ENCODE measurements at places on chromosomes 3 and 15.

DNA sequence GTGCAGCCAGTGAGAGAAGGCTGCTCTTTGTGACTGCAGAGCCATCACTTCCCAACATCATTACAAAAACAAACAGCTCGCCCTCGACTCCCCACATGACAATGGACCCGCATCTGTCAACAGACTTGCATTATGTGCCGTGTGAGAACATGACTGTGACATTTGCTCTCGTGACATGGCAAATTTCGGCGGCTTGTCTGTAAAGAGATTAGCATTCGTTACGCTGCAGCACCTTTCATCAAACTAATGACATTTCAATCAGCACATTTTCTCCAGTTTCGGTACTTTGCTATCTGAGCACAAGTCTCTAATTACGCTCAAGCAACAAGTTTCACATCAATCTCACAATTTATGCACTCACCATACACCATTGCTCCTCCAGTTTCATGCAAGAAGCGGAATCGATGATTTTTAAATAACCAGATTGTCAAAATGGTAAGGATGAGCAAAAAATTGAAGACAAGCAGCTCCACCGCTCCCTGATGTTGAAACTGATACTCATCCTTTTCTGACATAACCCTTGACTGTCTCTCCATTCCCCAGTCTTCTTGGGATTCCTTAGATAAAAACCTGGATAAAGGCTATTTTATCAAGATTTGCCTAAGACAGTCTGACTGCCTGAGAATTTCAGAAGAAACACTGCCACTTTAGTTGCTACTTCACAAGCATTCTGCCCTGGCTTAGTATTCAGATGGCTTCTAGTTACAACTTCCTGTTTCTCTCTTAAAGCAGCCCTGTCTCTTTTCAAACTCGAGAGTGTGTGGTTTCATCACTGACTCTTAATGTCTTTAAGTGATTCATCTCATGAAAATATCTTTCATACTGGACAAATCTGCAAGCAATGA, at the start of gene SLC9A9:
Gene SLC9A9 (minus strand): TSS at position 682 of the 845 bp plus-strand sequence. CDS start 146 bp downstream, at position 536.
- DNase-seq = no peak

GRCh38 chr3:150783920-150784746, 21.2 kb upstream of the SIAH2 start:
- DNase-seq = no peak

DNA sequence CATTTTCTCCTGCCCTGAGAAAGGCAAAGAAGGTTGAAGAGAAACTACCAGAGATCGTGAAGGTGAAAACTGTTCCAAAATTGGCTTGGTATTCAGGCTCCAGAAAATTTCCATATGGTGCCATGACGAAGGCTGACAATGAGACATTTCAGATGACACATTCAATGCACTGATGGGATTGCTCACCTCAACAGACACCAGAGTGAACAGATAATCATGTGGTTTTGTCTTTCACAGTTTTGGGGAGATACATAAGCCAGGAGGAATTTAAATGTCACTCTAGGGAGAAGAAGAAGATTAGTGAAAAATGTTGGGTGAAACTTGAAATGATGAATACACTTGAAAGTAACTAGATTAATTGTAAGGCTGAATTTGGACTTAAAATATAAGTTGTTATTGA, 339.7 kb upstream of the EPHA3 start:
- no peak for DNase-seq

DNA sequence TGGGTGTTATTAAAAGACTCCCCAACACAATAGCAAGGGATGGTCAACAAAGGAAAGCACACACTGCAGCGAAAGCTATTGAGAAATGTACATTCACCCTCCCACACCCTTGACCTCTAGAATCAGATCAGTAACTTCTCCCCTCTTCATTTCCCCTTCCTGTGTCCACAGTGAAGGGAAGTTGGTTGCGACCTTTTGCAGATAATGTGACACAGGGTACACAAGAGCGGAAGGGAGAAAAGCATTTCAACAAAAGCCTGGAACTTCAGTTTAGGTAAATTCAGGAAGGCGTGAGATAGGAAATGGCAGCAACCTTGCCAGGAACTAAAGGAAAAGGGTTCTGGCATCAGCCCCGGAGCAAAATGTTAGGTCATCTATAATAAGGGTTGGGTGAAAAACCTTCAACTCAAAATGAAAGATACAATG, 899.8 kb downstream of the MCTP2 start:
- DNase-seq = no peak

GRCh38 chr15:26738996-26739395, 33.9 kb downstream of the GABRB3 start:
- DNase-seq = no peak

DNA sequence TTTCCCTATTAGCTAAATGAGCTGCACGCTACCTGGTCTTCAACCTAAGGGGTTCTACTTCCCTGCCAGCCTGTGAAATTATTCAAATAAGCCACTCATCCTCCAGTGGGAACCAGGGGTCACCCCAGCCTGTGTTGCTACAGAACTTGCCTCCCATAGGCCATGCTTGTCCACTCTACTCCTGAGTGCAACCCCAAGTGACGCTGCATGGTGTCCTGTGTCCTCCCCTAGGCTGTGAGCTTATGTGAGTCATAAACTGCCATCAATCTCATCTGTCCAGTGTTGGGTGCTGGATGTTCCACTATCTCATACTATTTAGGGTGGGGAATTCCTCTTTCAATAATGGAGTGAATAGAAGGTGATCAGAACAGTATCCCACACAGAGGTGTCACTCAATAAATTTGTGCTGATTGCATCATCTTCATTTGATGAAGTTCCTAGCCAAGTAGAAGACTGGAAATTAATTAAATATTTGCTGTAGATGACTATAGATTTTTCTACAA, 49.8 kb upstream of the SSR3 start:
- DNase-seq = no peak

DNA sequence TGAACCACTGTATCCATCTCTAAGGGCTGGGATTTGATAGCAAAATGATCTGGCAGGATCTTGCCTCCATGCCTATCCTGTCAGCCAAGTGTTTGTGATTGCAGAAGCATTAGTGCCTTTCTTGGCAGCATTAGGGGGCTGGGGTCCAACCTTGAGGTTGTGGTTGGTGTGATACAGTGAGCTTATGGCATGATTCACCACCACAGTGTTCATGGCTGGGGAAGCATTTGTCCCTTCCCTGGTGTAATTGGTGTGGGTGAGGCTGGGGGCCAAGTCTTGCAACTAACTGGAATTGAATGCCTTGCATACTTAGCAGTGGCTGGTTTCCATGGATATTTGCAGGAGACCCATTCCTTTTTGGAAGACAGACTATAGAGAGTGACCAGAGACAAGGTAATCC, 271.0 kb upstream of the TBL1XR1 start:
- no peak for DNase-seq

DNA sequence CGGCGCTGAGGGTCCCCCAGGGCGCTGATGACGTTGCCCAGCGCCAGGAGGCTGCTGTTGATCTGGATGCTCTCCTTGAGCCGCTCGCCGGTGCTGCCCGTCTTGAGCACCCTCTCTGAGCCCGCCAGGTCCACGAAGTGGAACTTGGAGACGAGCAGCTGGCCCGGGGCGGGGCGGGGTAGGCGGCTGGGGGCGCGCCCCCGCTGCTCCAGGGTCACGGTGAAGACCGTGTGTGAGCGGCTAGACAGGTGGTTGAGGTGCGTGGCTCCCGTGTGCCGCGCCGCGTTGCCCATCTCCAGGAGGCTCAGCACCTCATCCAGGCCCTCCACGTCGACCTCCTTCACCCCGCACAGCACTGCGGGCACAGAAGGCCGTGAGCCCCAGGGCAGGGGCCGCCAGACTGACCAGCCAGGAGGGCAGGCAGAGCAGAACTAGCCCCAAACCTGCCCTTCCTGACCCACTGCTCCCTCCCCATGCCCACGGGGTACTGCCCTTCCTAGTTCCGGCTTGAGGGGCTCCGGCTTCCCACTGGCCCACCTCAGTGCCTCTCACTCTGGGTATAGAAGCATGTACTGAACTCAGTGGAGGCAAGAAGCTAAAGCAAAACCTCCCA, 6.1 kb downstream of the KIF7 start:
- DNase-seq = no peak

DNA sequence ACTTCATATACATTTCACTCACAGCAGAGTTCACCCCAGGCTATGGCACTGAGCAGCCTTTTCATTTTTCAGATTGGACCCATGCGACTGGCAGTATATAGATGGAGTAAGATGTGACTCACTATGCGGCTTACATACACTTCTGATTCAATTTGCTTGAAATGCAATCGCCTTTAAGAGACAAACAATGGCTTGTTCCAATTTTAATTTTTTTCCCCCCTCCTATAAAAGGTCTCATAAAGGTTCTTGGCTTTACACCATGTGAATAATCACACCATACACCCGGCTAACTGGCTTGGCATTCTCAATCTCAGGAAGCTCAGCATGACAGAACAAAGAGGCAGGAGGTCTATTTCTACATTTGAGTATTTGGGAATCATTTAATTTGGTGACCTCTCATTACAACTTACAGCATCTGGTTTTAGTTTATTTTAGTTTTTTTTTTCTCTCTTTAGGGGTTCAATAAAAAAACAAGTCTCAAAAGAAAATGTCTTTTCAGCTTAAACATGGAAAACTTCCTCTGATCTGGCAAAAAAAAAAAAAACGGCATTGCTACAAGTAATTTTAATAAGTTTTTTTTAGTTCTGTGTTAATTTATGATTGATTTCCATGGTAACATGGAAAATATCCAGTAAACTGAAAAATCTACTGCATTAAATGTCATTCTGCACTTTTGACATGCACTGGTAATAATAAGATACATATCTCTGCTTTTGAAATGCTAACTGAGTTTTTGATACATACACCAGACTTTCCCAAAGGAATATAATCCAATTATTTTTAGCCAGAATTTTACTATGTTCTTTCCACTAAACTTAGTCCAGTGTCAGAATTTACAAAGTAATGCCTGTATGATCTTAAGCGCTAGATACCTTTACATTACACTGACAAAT, 38.8 kb downstream of the GADL1 start:
- DNase-seq = no peak

DNA sequence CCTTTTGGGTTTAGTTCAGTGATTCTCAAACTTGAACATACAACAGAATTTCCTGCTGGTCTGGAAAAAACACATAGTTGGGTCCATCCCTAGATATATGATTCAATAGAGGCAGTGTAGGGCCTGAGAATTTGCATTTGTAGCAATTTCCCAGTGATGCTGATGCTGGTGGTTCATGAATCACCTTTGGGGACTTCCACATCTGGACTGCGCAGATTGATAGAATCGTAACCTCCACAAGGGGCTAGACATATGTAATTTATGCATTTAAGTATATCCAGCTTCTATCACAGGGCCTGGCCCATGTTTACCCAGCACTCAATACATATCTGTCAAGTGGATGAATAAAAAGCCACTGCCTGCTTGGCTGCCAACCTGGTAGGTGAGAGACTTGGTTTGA, 33.8 kb upstream of the SUCLG2 start:
- no peak for DNase-seq

DNA sequence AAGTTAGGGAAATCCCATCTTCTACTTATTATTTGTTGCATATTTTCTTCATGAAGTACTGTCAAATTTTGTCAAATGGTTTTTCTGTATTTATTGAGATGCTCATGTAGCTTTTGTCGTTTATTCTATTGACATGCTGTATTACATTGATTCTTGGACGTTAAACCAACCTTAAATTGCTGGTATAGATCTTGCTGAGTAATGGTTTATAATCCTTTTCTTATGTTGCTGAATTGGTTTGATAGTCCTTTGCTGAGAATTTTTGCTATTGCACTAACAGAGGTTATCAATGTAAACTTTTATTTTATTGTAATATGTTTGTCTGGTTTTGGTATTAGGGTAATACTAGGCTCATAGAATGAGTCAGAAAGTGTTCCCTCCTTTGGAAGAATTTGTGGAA, 54.3 kb upstream of the COL6A5 start:
- DNase-seq = no peak

GRCh38 chr3:139187154-139187553, 142.5 kb upstream of the PRR23C start:
- no peak for DNase-seq

- no peak for DNase-seq
These were observed 1.3 kb downstream of the CX3CR1 start for GRCh38 chr3:39278616-39278935.

GRCh38 chr3:15932348-15933300, 134.8 kb upstream of the ANKRD28 start:
- DNase-seq = no peak

- no peak for DNase-seq
These were observed 315.5 kb downstream of the FHIT start for GRCh38 chr3:60935709-60936108.

DNA sequence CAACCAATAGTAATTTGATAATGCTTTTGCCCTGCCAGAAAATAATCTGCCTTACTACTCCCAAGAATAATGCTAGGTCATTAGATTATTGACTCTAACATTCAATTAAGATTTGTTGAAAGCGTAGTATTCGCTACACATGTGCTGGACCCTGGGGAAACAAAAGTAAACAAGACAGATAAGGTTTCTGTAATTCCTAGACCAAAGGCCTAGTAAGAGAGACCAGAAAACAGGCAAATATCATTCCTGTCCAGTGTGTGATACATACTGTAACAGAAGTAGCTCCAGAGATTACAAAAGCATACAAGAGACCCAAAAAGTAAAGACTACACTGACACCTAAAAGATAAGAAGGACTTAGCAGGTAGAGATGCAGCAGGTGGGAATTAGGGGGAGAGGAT, 60.8 kb downstream of the PLOD2 start:
- no peak for DNase-seq

DNA sequence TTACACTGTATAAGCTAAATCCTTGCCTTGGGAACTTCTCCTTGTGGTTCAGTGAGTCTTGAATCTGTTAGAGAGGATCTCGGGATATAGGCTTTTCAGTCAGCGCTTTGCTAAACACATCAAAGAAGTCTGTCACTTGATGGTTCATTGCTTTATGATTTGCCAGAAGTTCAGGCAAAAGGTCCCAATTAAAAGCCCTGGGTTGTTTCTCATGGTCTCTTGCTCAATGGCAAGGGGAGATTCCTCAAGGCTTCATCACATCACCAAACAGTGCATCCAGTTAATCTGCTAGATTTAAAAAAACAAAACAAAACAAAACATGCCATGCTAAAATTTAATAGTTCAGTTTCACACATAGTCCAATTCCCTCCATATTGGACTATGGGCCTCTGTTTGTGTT, 114.8 kb downstream of the FILIP1L start:
- DNase-seq = no peak

DNA sequence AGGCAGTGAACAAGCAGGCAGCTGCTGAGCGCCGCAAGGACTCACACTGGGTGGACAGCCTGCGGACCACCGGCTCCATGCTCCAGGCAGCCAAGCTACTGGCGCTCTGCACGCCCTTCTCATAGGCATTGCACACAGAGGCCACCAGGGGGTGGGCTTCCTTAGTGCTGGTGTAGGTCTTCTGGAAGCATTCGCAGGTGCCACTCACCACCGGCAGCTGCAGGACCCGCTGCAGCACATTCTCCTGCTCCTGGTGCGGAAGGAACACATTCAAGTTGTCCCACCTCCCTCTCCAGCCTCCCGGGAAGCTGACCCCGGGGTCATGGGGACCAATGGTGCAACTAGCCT, 6.0 kb downstream of the PLIN1 start:
- DNase-seq = no peak

Data from mesothelial cell of epicardium (in vitro differentiated cells).